ENCODE measurements at places on chromosomes 4 and X. TPM values are rescaled to one million over a fixed set of nuclear protein-coding genes. Genes with fewer than 3 reads are reported as not detected.

- no peak for DNase-seq
These were observed 837 bp downstream of the NAT8L start for GRCh38 chr4:2059726-2060602.

The ADH7 gene
- not detected for polyA plus RNA-seq

The BMX gene
- polyA plus RNA-seq: 3.3 TPM

- DNase-seq: no peak
These were observed 47.9 kb downstream of the CXCL1 start for GRCh38 chr4:73917081-73917501.

DNA sequence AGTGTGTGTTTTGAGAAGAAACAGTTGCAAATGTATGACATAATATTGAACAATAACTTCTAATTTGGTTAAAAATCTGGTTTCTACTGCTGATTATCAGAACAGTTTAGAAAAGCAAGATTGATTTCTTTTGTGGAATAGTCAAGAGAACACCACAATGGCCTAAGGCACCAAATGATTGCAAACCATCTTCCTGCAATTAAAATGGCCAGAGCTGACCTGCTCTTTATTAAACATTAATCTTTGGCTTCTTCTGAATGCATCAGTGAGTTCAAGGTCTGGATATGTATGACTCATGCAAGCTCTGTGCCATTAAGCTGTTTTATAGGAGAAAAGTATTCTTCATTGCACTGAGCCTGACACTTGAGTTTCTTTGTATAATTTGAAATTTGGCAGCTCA is 107.8 kb upstream of the PDHA2 start:
- no peak for DNase-seq

Measured in urinary bladder (tissue), 4 donors.